ENCODE measurements at places on chromosomes 16 and 17.

GRCh38 chr16:5033256-5034166 lies at the start of gene NAGPA:
TSS of gene NAGPA (minus strand) at chr16:5033935. CDS start at chr16:5033914, 21 bp downstream.
- peak; percentile 75 for DNase-seq

- DNase-seq = no peak
Measured at GRCh38 chr16:53220585-53220984, 165.8 kb downstream of the CHD9 start.

- DNase-seq = no peak
Measured at GRCh38 chr17:47955497-47956461, 1.9 kb downstream of the PRR15L start.

DNA sequence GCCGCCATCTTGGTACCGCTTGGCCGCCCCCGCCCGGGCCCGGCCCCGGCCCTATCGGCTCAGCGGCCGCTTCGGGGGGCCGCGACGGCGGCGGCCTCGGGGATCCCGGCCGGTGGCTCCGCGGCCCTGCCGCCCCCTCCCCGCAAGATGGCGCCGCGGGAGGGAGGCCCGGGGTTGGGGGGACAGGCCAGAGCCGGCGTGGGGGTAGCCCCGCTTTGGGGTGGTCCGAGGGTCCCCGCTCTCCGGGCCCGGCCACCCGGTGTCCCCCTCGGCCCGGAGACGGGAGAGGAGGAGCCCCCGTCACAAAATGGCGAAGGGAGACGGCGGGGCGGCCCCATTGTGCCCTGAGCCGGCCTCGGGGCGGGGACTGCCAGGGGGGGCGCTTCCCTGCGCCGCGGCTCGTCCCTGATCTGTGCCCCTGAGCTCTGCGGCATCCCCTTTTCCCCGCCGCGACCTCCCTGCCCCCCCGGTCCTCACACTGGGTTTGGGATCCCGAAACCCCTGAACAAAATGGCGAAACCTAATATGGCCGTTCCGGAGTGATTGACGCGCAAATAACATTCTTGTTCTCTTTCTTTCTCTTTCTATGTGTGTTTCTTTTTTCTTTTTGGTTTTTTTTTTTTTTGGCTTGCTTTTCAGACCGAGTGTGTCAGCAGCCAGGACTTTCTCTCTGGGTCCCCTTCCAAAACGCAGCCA lies 986 bp downstream of the HAPSTR1 start:
- peak; percentile 47 for DNase-seq

All from activated CD8-positive, alpha-beta memory T cell treated with anti-CD3 and anti-CD28 coated beads for 1 hour (primary cell).